ENCODE measurements at places on chromosomes 6 and 20. TPM values are rescaled to one million over a fixed set of nuclear protein-coding genes. Genes with fewer than 3 reads are reported as not detected.
A peak's percentile ranks its signal among the peaks of the same experiment; 100 is the strongest.

Gene CTSA
- 151 TPM for total RNA-seq

- DNase-seq: peak; percentile 16
Measured at GRCh38 chr6:157227202-157228166, 95.8 kb downstream of the TMEM242 start.

DNA sequence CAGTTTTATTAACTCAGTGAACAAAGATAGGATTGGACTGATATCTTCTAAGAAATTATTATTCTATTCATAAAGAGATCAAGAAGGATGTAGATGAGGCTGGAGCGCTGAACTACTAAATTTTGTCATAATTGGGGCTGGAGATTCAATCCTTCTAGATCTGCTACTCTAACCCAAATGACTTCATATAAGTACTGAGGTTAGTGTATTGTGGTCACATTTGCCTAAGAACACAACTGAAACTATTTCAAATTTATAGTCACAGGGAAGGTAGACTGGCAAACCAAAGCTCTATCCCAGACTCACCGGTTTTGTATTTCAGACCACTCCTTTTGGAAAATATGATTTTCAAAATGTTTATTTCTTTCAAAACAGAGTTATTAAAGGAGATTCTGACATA, 96.7 kb downstream of the BMP5 start:
- DNase-seq: no peak

GRCh38 chr6:31079656-31080261, 32.6 kb downstream of the C6orf15 start:
- peak; percentile 76 for DNase-seq

Gene ACTL10
- total RNA-seq: 16.5 TPM

Gene TMEM200A
- not detected for total RNA-seq

Gene HCRTR2
- not detected for total RNA-seq

GRCh38 chr6:161630674-161631073, 356.8 kb upstream of the AGPAT4 start:
- DNase-seq: no peak

DNA sequence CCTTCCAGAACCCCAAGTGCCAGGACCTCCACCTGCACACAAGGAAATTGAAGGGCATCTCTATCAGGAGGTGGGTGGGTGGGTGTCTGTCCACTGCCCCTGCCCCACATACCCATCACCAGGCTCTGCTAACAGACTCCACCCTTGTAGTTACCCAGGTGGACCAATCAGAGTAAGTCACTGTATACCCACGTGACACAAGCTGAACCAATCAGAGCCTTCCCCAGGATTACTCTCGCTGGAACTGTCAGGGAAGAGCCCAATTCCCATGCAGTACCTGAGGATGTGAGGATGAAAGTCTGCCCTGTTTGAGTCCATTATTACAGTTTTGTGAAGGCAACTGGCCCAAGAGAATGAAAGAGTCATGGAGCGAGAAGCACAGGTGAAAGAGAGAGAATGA, 4.2 kb downstream of the OCSTAMP start:
- DNase-seq: no peak

- DNase-seq: no peak
Measured at GRCh38 chr20:33387177-33387576, 14.1 kb downstream of the CDK5RAP1 start.

DNA sequence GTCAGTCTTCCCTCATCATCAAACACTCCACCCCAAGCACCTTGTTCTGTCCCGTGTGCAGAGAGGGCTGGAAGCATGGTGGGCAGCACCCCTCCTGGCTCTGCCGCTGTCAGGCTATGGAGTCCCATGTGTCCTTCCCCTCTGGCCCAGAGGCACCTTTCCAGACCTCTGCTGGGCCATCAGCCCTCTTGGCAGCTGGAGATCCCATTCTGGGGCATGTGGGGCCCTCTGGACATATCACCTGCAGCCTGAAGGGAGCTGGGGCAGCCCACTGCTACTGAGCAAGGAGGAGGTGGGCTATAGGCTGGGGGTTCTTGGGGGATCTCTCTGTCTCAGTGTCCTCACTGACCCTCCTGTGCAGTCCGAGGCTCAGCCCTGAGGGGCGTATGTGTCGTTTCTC, 42.2 kb downstream of the SUN5 start:
- no peak for DNase-seq

DNA sequence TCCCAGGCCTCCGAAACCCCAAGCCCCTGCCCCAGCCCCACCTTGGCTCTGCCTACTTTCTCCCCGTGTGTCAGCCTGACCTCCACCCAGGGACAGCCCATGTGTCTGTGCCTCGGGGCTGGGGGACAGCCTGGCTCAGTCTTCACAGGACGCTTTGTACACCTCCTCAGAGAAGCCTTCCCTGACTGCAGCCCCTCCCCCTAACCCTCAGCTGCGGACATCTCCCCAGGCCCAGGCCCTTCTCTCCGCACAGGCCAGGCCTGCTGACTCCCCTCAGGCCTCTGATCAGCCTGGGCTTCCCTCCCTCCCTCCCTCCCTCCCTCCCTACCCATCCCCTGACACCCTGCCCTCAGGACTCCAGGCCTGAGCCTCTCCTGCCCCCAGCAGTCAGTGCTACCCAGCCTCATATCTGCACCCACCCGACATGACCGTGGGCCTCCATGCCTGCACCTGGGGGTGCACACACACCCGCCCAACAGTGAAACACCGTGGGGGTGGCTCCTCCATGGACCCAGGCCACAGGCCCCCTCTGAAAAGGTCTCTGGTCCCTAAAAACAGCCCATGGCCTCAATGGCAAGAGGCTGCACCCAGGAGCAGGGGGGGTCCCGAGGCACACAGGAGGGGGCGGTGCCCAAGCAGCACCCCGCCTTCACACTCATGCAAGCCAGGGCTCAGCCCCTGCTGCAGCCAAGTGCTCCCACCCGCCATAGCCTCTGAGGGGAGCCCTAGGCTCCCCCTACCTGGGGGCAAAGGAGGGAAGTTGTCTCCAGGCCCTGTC, 12.9 kb downstream of the LAMA5 start:
- no peak for DNase-seq

GRCh38 chr6:137223370-137224131, 4.4 kb upstream of the IFNGR1 start:
- DNase-seq: peak; percentile 70

Gene BEND6
- total RNA-seq: not detected

GRCh38 chr6:33290459-33290858, 1.1 kb downstream of the PFDN6 start:
- DNase-seq: no peak

GRCh38 chr6:31794866-31795615, 511 bp downstream of the VARS1 start:
- peak; percentile 70 for DNase-seq

Gene SRSF12
- total RNA-seq: not detected

- no peak for DNase-seq
Measured at GRCh38 chr20:14536738-14537137, 199.3 kb upstream of the FLRT3 start.

Gene CYP39A1
- total RNA-seq: 0.94 TPM

- DNase-seq: no peak
Measured at GRCh38 chr20:52622081-52622480, 350.1 kb upstream of the TSHZ2 start.

GRCh38 chr6:151911401-151911800, 103.9 kb downstream of the ESR1 start:
- DNase-seq: no peak

Gene PRICKLE4
- total RNA-seq: 16.9 TPM

- DNase-seq: no peak
Measured at GRCh38 chr6:166446567-166447065, 63.9 kb upstream of the MPC1 start.

- DNase-seq: no peak
Measured at GRCh38 chr20:32370897-32371296, 12.8 kb downstream of the ASXL1 start.

Gene PPIL1
- 23.3 TPM for total RNA-seq

DNA sequence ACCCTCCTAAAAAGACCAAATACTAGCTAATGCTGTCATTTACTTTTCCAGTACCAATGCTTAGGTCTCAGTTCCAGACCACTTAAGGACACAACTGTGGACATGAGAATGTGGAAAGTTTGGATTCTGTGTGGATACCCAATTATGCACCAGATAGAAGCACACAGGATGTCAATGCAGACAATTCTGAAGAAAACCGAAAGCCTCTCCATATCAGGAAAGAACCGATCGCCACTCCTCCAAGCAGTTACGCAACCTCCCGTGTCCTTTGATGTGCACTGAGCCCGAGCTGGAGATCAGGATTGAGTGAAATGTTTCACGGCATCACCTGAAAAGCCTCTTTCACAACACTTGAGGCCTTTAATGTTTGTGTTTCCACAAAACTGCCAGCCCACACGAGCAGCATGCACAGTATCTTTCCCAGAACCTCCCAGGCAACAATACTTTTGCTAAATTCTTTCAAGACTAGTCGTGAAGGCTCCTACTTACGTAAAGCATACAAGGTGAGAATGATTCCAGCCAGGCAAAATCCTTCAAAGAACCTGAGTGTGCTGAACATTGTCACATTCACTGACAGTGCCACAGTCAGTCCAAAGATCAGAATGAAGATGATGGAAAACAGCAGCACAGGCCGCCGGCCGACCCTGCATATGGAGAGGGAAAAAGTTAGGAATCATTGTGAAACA, 47.0 kb downstream of the SLC22A23 start:
- peak; percentile 76 for DNase-seq

DNA sequence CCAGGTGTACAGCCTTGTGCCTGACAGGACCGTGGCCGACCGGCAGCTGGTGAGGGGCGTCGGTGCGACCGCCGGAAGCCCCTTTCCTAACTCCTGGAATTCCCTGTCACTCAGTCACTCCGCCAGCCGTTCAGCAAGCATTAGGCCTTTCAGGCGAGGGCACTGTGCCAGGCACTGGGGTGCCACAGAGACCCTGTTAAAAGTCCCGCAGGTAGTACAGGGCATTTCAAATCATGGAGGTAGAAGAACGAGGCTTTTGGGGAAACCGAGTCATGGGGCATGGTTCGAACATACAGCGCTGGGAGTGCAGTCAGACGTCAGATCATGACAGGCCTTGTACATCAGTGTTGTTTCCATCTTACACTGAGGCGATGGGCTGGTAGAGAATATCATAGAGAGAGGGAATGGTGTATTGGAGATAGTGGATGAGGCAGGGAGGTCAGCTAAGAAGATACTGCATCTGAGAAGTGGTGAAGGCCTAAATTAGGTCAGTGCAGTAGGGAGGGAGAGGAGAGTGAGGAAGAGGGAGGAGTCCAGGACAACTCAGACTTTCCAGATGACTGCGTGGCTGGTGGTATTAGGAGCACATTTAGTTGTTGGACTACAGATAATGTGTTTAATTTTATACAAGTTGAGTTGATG, 892 bp upstream of the DXO start:
- DNase-seq: no peak

- no peak for DNase-seq
Measured at GRCh38 chr20:57756921-57757320, 47.1 kb upstream of the PMEPA1 start.

DNA sequence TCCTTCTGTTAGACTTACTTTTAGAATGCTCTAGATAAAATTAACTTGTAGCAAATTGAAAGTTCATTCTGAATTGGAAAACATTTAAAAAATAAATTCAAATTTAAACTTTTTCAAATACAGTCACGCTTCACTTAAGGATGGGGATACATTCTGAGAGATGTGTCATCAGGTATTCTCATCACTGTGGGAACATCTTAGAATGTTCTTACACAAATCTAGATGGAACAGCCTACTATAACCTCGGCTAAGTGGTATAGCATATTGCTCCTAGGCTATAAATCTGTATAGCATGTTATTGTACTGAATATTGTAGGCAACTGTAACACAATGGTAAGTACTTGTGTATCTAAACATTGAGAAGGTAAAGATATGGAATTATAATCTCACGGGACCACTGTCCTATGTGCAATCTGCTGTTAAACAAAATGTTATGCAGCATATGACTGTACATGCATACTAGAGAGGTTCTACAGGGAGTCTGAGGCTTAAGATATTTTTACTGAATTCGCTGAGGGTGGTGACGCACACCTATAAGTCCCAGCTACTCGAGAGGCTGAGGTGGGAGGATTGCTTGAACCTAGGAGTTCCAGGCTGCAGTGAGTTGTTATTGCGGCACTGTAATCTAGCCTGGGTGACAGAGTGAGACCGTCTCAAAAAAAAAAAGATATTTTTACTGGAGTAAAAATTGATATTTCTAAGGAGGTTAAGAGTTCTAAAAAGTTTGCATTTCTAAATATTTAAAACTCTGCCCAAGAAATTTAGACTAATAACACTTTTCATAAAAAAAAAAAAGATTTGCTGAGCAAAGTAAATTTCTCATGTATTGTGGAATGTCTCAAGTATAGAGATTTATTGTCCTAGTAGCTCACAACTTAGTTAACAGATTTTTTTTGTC, 87.3 kb upstream of the TULP1 start:
- no peak for DNase-seq

GRCh38 chr20:56181583-56181982, 66.9 kb upstream of the MC3R start:
- peak; percentile 16 for DNase-seq

DNA sequence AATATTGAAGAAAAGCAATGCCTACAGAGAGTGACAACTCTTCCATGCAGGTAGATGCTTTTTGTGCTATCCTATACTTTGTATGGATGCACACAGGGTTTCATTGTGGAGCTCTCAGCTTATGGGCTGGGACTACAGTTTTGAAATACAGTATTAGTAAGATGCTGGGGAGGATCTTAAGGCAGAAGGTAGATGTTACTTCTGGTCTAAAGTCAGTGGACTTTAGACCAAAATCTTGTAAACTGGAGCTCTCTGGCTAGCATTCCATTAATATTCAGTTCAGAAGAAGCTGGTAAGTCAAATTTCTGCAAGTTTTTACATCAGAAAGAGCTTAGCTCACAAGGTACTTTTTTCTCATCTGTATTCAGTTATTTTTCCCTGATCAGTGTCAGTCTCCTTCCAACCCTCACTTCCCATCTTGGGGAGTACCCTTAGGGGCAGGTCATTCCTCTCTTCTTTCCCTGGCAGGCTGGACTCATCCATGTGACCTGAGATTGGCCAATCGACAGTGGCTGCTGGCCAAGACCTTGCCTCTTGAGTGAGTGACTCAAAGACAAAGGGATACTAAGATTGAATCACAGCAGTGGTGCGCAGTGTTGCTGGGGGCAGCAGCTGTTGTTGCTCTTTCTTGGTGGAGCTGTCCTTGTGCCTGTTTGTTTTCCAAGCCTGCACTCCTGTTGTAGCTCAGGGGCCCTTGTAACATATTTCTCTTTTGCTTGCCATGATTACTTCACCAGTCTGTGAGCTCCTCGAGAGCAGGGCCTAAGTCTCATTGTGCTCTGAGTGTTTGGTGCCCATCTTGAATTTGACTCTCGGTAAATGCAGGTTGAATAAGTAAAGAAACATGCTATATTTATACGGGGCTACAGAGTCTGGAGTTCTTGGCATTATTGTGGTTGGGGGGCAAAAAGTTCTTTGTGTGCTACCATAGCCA, 2.8 kb upstream of the PHF20 start:
- DNase-seq: peak; percentile 80

All from HT-29 (cell line).